ENCODE measurements at places on chromosomes 5 and 9.

DNA sequence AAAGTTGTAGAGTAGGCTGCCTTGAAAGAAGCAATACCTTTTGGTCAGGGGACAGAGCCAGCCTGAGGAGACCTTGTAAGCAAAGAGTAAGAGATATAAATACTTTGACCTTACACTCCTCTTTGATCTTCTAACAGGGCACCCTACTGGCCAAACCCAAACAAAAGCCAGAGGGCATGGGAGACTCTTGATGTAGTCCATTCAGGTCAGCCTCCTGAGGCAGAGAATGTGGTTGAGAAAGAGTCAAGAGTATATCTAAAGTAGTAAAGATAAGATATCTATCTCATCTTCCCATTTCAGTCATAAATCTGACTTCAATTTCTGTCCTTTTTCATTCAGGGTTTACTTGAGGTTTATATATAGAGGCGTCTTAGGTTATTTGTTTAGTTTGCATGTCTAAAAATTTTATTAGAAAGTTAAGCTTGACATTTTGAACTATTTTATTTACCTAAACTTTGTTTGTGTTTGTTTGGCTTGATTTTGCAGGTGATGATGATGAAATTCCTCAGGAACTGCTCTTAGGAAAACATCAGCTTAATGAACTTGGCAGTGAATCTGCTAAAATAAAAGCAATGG, 125.7 kb downstream of the NIPBL start:
- DNase-seq, result peak; percentile 3

GRCh38 chr5:144710637-144711036, 540.0 kb downstream of the KCTD16 start:
- no peak for DNase-seq

- peak; percentile 77 for DNase-seq
These were observed at the start of the genes GBA2 and RGP1 for GRCh38 chr9:35748858-35749514. GBA2 (minus strand) TSS chr9:35749228; CDS start chr9:35748704, 524 bp downstream. RGP1 (plus strand) TSS chr9:35749287; CDS start chr9:35749756, 469 bp downstream.

GRCh38 chr5:168162464-168162863, 129.0 kb upstream of the WWC1 start:
- DNase-seq, result no peak
